ENCODE measurements at places on chromosomes 4 and X.

DNA sequence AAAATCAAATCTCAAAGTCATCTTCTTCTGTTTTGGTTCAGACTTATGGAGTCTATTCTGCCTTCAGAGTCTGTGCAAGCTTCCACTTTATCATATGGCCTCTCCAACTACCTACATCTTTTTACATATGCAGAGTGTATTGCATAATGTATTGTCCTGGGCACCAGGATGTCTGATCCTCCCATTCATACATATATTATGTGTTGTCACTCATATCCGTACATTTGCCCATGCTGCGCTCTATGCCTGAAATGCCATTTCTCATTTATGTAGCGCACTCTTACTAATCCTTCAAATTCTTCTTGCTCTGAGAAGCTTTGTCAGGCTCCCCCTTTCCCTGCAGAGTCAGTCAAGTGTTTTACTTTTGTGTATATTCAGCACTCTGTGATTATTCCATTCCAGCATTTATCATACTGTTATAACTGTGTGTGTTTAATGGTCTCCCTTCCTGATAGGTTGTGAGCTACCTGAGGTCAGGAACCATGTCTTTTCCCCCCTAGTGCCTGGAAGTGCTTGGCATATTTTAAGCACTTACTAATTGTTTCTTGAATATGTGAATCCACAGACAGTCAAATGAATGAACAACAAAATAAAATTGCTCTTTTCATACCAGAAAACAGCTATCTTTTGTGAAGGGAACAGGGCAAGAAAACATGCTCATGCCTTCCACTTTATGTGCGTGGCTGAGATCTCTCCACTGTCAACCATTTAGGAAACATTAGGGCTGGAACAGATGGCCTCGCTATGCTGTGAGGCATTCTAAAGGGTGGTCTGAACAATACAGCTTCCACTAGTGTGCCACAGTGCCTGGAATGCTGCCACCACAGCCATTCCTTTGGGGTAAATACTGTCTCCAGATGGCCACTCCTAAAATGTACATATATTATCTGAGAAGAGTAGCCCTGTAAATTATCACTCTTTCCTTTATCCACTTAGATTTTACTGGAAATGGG lies 81.8 kb downstream of the GLUD2 start:
- no peak for DNase-seq

- DNase-seq, result no peak
Observed at GRCh38 chr4:56342746-56343145, 44.5 kb downstream of the AASDH start.

DNA sequence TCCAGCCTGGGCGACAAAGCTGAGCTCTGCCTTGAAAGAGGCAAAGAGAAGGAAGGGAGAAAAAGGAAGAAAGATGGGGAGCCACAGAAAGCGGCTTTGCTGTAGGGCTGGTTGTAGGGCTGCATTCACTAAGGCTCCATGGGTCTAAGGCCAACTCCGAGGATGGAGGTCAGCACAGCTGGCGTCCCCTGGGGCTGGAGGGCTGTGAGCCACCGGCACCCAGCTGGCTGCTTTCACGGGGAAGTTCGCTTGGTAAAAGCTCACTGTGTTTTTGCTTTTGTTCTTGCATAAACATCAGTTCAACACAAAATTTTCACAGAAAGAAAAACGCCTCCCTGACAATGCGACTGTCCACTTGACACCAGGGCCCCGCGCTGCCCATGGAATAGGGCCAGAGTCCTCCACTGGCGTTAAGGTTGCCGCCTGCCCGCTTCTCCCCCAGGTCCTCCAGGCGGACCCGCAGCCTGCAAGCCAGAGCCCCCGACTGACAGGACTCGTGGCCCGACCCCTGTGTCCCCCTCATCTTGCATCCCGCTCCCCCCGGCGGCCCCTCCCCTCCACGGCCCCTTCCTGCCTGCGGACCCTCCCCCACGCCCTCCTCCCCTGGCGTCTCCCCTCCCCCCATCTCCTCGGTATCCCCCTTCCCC lies 1.1 kb downstream of the RNF212 start:
- no peak for DNase-seq

DNA sequence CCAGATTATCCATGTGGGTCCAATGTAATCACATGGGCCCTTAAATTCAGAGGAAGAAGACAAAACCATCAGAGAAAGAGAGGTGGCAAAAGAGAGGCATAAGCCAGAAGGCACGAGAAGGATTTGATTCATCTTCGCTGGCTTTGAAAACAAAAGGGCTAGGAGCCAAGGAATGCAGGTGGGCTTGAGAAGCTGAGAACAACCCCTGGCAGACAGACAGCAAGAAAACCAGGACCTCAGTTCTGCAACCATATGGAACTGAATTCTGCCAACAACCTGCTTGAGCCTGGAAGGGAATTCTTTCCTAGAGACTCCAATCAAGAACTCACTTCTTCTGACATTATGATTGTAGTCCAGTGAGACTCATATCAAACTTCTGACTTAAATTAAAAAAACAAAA lies 1531.8 kb downstream of the PCDH7 start:
- no peak for DNase-seq

DNA sequence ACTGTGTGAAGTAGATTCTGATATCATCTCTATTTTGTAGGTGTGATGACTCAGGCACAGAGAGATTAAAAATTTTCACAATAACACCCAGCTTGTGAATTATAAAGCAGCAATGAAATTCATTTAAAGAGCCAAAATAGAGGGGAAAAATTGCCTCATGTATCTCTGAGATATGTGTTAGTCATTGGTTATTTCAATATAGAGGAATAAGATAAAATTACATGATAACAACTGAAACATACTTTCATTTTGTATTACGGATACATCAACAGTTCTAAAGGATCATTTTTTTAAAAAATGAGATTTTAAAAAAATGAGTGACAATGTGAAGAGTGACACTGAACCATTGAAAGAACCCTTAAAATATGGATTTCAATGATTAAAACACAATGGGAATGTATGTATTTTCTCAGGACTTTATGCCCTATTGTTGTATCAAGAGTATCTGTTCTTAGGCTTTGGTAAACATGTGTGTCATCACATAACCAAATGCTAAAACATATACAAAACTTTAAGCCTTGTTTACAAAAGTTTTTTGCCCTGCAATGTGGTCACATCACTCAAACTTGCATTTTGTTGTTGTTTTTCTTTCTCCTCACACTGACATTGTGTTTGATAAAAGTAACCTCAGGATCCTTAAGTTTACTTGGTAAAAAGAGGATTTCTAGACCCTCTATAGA lies 221.3 kb downstream of the ANTXR2 start:
- no peak for DNase-seq

GRCh38 chrX:50680990-50681389 lies 133.0 kb downstream of the SHROOM4 start:
- no peak for DNase-seq

GRCh38 chr4:83238393-83239248 lies 46.0 kb downstream of the COQ2 start:
- DNase-seq, result no peak

GRCh38 chrX:23879380-23880090 lies 28.2 kb downstream of the APOO start:
- DNase-seq, result no peak

- no peak for DNase-seq
Observed at GRCh38 chr4:141702472-141703182, 66.2 kb downstream of the IL15 start.

- no peak for DNase-seq
Observed at GRCh38 chrX:2314831-2315365, 185.9 kb downstream of the DHRSX start.

GRCh38 chrX:7946960-7947359 lies 19.7 kb upstream of the PNPLA4 start:
- DNase-seq, result no peak

DNA sequence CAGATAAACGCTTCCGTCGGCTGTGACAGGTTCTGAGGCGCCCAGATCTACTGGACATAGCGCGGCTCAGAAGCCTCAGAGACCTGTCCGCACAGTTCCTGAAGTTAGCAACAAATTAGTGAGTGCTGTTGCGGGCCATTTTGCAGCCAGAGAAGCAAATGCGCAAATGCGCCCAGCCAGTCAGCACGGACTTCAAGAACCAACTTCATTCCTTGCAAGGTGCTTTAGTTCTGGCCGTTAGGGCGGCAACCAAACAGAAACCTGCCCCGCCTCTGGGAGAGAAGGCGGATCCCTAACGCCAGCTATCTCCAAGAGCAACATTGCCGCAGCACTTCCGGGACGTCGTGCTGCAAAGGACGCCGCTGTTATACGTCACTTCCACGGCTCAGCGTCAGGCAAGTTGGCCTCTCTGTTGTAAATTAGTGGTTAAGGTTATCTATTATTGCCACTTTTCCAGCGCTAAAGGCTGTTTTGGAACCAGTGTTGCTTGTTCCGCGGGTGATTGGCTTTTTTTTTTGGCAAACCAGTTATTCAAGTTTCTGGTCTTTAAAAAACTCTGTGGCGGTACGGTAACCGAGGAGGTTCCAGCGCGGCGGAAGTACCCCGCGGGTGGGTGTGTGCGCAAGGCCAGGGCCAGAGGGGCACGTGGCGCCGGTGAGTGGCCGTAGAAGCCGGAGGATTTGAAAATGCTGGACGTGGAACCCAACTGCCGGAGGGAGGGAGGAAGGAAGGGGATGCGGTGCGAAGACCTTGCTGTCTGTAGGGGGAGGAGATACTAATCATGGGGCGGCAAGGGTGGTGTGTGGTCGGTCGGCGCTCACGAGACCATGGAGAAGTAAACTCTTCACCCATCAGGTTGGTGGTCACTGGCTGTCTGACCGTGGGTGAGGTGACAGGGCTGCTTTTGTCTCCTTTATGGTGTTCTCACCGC lies at the start of gene GAR1:
GAR1 (plus strand) TSS at position 612 of the 931 bp plus-strand sequence. CDS start 403 bp downstream, outside the sequence.
- peak; percentile 78 for DNase-seq

GRCh38 chr4:53100501-53101190 lies 238.5 kb downstream of the RASL11B start:
- no peak for DNase-seq

DNA sequence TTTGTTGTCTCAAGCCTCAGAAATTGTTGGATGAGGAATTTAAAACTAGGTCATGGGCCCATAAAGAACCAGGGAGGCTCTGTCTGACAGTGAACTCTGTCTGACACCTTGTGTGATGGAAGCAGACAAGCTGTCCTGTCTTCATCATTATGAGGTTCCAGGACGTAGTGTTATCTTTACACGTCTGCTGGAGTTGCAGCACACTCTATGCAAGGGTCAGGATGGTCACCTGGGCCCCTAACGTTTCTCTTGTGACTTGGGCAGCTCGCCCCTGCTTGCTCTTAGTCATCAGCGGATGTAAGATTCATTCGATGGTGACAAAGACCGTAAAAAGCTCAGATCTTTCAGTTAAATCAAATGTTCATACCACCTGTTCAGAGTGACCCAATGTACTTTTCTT lies 92.0 kb upstream of the ADGRG2 start:
- DNase-seq, result no peak

DNA sequence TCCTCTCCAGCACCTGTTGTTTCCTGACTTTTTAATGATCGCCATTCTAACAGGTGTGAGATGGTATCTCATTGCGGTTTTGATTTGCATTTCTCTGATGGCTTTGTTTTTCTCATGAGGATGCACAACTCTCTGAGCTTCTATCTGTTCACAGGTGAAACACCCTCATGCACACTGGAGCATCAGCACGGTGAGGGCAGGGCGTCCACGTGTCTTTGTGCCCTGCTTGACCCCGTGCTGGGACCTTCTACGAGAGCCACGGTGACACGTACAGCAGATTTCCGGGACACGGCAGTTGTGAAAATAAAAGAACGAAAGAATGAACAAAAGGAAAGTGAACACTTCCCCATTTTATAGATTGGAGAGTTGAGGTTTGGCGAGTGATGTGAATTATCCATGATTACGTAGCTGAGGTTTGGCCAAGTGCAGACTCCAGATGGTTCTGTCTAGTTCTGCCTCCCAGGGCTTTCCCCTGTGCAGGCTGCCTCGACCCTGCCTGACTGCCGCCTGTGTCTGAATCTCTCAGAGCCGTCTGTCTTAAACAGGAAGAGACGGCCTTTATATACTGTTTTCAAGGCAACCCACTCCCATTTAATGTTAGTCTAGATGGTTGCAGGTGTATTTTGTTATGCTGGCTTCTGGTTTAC lies 67.8 kb upstream of the SORBS2 start:
- DNase-seq, result no peak

- DNase-seq, result no peak
Observed at GRCh38 chr4:32700838-32701237, 1980.7 kb downstream of the PCDH7 start.

DNA sequence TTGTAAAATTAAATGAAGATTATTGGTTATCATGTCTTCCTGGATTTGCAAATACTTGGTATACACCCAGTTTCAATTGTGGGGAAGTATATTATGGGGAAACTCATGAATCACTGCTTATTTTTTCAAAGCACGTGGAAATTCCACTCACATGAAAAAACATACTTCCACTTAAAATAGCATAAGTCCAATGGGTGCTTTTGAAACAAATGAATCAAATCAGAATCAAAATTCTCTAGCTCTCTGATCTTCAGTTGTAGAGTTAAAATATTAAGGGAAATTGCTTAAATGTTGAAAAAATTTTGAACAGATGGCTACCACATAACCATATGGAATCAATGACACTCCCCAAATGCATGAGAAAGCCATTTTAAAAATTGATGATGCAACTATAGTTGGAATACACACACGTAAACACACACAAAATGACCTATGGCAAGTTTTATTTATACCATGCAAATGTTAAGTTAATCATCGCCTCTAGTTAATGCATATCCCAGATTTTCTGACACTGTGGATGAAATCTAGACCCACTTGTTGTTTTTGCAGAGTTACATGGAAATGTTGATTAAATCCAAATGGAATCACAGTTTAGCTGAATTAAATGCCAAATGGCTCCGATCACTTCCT lies 93.2 kb downstream of the ARSF start:
- DNase-seq, result no peak

DNA sequence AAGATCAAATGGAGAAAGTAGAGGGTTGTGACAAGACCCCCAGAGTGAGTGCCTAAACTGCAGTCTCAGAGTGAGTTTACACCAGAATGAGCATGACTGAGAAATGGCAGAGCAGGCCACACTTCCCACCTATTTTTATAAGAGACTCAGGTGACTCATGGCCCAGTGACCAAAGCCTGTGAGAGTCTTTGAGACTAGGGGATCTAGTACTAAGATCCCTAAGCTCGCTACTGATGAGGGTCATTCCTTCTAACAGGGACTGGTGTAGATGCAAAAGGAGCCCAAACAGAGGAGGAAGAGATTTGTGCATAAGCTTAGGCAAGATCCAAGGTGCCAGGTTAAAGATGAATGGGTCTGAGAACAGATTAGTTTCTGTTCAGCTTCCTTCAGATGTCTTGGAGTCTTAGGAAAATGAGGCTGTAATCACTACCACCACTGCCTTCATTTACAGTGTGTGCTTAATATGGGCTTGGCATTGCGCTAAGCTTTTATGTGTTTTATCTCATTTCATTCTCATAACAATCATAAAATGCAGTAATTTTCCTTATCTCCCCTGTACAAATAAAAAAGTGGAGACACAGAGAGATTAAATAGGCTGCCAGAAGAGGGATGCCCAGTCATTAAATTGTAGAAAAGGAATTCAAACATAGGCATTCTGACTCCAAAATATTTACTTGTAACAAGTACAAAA lies 62.8 kb downstream of the RWDD4 start:
- DNase-seq, result no peak
